ELF-1 (cell line): ENCODE measurements at places on chromosomes 11 and 22.

- no peak for DNase-seq
Observed at GRCh38 chr11:100878474-100878873, 191.4 kb downstream of the ARHGAP42 start.

DNA sequence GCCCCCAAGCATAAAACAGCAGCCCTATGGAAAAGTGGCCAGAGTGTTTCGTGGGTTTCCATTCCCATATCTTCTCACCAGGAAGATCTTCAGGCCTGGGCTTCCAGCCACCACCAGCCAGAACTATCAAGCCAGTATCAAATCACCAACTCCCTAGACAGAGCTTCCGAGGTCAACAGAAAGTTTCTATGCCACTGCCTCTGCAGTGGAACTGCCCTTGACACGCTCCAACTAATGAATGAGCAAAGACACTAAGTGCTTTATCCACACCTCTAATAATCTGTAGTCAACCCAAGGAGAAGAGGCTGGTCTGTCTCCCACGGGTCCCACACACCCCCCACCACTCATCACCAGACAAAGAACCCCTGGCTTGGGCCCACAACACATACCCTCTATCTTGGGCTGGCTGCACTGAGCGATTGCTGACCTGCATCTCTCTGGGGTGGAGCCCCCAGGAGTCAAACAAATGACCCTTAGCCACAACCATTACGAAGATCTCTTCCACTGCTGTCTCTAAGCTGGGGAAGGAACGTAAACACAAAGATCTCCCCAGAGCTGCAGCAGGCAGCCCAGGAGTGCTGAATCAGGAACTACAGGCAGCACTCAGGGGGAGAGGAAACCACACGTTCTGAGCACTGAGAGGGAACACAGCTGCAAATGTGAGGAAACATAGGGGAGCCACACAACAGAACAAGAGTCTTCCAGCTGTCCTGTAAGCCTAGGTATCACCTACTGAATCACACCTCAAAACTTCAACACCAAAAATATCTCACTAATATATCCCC is 9.7 kb downstream of the OR5AN1 start:
- DNase-seq = no peak

DNA sequence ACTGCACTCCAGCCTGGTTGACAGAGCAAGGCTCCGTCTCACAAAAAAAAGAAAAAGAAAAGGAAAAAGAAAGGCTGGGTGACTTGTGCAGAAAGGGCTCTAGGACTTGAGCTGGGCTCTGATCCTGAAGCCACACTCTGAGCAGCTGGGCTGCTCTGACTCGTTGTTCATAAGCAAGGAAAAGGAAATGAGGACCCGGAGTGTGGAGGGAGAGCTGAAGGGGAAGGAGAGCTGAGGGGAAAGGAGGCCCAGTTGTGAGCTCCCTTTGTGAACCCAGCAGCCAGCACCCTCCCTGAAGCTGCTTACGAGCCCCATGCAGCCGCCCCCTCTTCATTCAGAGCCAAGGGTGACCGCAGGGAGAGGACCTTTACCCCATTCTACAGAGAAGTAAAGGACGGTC is 12.3 kb upstream of the SH3BP1 start:
- DNase-seq = no peak

GRCh38 chr11:30635401-30635989 is 49.3 kb upstream of the MPPED2 start:
- peak; percentile 73 for DNase-seq

GRCh38 chr22:33756508-33756949 is 163.7 kb downstream of the LARGE1 start:
- DNase-seq = peak; percentile 84

- peak; percentile 68 for DNase-seq
Observed at GRCh38 chr11:86041975-86042378, 26.9 kb downstream of the PICALM start.

DNA sequence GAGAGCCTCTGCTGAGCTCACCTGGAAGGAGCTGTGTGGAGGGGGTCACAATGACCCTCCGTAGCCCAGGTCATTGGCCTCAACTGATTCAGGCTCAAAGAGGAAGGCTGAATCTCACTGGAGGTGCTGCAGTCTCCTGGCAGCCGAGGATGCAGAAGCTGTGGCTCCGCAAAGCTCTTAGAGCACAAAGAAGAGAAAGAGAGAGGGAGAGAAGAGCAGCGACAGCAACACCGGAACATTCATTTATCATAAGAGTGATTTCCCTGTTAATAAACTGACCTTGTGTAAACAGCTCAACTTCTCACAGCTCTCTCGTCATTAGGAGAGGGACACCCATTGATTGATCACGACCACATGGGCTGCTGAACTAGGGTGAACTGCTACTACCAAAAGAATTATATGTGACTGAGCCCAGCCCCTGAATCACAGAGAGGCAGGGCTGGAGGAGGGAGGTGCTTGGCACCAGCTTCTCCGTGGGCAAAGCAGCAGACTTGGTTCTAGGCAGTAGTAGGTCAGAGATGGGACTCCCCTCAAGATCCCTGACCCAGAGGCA is 281.7 kb downstream of the NXPE2 start:
- DNase-seq = no peak

GRCh38 chr11:92070026-92070889 is 154.4 kb upstream of the FAT3 start:
- DNase-seq = no peak

- no peak for DNase-seq
Observed at GRCh38 chr22:40043081-40043480, 48.3 kb downstream of the FAM83F start.

- DNase-seq = no peak
Observed at GRCh38 chr11:24567380-24567779, 70.5 kb downstream of the LUZP2 start.

- DNase-seq = no peak
Observed at GRCh38 chr11:45724153-45724552, 58.7 kb upstream of the CHST1 start.

DNA sequence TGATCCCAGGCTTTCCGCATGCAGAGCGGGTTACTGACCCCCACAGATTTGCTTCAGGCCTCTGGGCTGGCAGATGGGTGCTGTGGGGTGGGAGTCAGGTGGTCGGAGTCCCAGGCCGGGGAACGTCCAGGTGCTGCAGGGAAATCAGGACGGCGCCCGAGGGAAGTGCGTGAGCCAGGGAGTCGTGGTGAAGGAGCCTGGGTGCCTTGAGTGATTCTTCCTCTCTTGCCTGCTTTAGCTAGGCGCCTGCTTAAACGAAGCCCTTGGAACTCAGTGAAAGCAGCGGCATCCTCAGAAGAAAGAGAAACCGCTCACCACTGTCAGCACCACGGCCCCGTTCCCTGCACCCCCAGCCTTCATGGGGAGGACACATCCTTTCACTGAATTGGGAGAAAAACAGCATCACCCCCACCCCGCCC is 455.6 kb downstream of the BRD1 start:
- no peak for DNase-seq

GRCh38 chr22:45240810-45241631 is at the start of gene KIAA0930:
KIAA0930 (minus strand) TSS chr22:45240894; CDS start chr22:45240703, 191 bp downstream.
- DNase-seq = peak; percentile 44

DNA sequence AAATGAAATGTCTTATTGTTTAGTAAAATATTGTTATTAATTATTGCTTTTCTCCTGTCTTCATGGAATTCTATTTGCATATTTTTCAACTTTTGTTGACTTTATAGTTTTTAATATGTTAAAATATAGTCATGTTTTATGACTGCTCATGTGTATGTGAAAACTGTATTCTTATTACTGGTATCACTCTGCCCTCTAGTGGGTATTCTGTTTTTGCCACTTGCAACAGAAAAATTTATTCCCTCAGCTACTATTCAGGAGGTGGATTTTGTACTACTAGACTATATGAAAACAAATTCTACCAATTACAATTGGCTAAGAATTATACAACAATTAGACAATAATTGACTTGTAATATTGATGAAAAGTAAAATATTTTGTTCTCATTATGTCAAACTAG is 45.0 kb downstream of the OR4C6 start:
- no peak for DNase-seq
